ENCODE measurements at places on chromosomes 13 and 19. TPM values are rescaled to one million over a fixed set of nuclear protein-coding genes. Genes with fewer than 3 reads are reported as not detected.

GRCh38 chr13:34216256-34216655, 398.3 kb downstream of the RFC3 start:
- DNase-seq, result no peak

DNA sequence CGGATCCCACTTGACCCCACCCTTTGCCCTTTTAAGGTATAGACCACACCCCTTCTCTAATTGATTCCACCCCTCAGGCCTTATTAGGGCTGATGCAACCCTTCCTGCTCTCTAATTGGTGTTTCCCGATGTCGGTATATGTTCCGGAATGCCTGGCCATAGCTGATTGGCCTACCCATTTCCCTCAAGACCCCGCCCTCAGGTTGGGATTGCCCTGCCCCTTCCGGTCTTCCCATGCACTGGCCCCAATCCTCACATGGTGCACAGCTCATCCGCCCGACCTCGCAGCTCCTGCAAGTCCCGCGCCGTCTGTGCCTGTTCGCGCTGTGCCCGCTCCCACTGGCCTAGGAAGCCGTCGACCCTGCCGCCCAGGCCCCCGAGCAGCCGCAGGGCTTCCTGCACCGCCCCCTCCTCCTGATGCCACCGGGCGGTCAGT, 18.1 kb downstream of the TSKS start:
- DNase-seq, result no peak

- no peak for DNase-seq
Measured at GRCh38 chr13:66826398-66826797, 403.7 kb downstream of the PCDH9 start.

The KDELR1 gene
- 230 TPM for polyA plus RNA-seq
